ENCODE measurements at places on chromosomes 16 and 17. TPM values are rescaled to one million over a fixed set of nuclear protein-coding genes. Genes with fewer than 3 reads are reported as not detected.
A peak's percentile ranks its signal among the peaks of the same experiment; 100 is the strongest.

Gene CES4A
- 4.6 TPM for total RNA-seq

DNA sequence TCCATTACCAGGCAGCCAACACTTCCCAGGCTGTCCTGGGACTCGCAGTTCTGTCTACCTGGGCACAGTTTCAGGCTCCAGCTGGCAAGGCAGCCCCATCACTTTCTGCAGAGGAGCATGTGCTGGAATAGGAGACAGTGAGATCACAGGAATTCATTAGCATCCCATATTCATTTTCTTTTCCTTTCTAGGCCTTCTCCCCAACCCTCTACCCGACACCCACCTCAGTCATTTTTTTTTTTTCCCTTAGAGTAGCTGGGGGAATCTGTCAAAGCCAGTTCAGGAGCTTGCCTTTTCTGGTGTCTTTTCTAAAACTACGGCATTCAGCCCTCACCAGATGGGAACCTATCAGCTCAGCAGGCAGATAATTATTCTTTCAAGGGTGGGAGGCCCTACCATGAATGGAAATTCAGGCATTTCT is 42.4 kb upstream of the FBXO47 start:
- H3K27me3 ChIP-seq = peaks cover 12% of the 10 kb centered on the region
- H3K4me1 ChIP-seq = peaks cover 4% of the 10 kb centered on the region
- H3K27ac ChIP-seq = no peak overlapping the region
- no peak overlapping the region for H3K4me3 ChIP-seq

- peaks cover 28% of the 10 kb centered on the region for H3K4me1 ChIP-seq
- DNase-seq = peak; percentile 77
- peak overlapping the region; percentile 89 for H3K4me3 ChIP-seq
- peak overlapping the region; percentile 90 for H3K27ac ChIP-seq
- H3K27me3 ChIP-seq = peaks cover 24% of the 10 kb centered on the region
- H3K36me3 ChIP-seq = peaks cover 4% of the 10 kb centered on the region
Measured at GRCh38 chr17:38703742-38704605, 1.1 kb upstream of the MLLT6 start.

DNA sequence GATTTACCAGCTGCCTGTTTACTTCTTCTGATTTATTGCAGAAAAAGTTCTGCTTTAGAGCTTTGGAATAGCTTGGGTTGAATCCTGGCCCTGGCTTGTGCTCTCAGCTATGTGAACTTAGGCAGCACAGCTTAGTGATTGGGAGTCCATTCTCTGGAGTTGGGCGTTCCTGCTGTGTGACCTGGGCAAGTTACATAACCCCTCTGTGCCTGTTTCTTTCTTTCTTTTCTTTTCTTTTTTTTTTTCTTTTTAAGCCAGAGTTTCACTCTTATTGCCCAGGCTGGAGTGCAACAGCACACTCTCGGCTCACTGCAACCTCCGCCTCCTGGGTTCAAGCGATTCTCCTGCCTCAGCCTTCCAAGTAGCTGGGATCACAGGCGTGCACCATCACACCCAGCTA is 51.5 kb upstream of the AQP8 start:
- H3K27me3 ChIP-seq = no peaks in the 10 kb centered on the region
- H3K36me3 ChIP-seq = peaks cover 33% of the 10 kb centered on the region
- H3K4me3 ChIP-seq = no peak overlapping the region
- no peaks in the 10 kb centered on the region for H3K4me1 ChIP-seq
- no peak overlapping the region for H3K27ac ChIP-seq
- DNase-seq = no peak

DNA sequence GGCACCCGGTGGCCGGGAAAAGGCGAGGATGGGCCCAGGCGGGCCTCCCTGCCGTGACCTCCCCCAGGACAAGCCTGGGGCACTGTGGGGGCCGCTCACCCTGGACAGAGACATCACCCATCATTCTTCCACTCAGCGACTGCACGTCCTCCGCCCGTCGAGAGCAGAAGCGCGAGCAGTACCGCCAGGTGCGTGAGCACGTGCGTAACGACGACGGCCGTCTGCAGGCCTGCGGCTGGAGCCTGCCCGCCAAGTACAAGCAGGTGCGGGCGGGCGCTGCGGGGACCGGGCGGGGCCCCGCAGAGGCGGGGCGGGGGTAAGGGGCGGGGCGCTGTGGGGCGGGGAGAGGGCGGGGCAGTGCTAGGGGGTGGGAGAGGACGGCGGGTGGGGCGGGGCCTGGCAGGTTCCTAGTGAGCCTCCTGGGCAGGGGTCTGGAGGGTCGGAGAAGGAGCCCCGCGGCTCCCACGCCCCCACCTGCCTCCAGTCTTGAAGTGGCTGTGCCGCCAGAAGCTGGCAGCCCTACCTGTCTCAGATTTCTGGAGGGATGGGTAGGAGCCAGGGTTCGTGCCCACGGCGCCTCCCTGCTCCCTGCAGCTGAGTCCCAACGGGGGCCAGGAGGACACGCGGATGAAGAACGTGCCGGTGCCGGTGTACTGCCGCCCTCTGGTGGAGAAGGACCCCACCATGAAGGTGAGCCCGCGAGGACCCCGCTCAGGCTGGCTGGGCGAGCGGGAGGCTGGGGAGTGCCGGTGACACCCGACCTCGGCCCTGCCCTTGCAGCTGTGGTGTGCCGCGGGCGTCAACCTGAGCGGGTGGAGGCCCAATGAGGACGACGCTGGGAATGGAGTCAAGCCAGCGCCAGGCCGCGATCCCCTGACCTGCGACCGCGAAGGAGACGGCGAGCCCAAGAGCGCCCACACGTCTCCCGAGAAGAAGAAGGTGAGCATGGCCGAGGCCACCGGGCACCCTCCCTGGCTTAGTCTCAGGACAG is 7.5 kb downstream of the NME3 start:
- H3K27me3 ChIP-seq = no peaks in the 10 kb centered on the region
- no peaks in the 10 kb centered on the region for H3K4me1 ChIP-seq
- H3K36me3 ChIP-seq = peaks cover 3% of the 10 kb centered on the region
- H3K27ac ChIP-seq = no peak overlapping the region

All from progenitor cell of endocrine pancreas (in vitro differentiated cells).